EH (cell line): ENCODE measurements at places on chromosomes 11 and 22.

DNA sequence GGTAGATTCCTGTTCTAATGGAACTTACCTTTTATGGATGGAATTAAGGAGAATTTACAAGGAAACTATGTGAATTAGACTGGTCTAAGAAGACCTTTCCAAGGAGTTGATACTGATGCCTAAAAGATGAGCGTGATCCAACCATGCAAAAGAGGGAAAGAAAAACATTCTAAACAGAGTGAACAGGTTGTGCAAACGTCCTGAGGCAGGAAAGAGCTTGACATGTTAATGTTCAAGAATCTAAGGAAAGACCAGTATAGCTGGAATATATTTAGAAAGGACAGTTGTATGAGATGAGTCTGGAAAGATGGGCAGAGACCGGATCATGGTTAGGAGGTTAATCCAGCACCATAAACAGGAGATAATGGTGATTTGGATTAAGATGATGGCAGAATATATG, 1.3 kb downstream of the DDIAS start:
- DNase-seq: no peak

GRCh38 chr22:50601669-50602337, 1.2 kb downstream of the MAPK8IP2 start:
- no peak for DNase-seq

DNA sequence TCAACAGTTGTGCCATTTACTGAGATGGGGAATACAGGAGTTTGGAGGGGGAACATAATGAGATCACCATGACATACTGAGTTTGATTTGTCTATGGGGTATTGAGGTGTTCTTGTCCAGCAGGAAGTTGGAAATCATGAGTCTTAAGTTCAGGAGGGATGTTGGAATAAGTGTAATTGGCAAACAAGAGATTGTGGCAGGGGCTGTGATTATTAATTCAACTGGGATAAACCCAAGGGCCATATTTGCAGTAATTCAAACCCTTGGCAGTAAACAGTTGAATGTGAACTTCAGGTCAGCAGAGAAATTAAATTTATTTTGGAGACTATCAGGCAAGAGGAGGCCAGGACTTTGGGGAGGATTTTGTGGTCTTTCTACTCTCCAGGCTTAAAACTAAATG, 33.4 kb downstream of the ADM start:
- DNase-seq: no peak

GRCh38 chr22:46219636-46220035, 30.5 kb downstream of the CDPF1 start:
- DNase-seq: no peak

- DNase-seq: no peak
Measured at GRCh38 chr22:17318817-17319216, 50.4 kb upstream of the CECR2 start.
